ENCODE measurements at places on chromosomes 7 and 10. TPM values are rescaled to one million over a fixed set of nuclear protein-coding genes. Genes with fewer than 3 reads are reported as not detected.
A peak's percentile ranks its signal among the peaks of the same experiment; 100 is the strongest.

- DNase-seq = no peak
Observed at GRCh38 chr7:45726883-45727282, 146.0 kb downstream of the CCDC201 start.

- DNase-seq = no peak
Observed at GRCh38 chr7:99089914-99090629, 53.8 kb downstream of the SMURF1 start.

- no peak for DNase-seq
Observed at GRCh38 chr7:113392841-113393540, 274.6 kb upstream of the SMIM30 start.

- no peak for DNase-seq
Observed at GRCh38 chr10:122678266-122678665, 21.4 kb downstream of the C10orf120 start.

DNA sequence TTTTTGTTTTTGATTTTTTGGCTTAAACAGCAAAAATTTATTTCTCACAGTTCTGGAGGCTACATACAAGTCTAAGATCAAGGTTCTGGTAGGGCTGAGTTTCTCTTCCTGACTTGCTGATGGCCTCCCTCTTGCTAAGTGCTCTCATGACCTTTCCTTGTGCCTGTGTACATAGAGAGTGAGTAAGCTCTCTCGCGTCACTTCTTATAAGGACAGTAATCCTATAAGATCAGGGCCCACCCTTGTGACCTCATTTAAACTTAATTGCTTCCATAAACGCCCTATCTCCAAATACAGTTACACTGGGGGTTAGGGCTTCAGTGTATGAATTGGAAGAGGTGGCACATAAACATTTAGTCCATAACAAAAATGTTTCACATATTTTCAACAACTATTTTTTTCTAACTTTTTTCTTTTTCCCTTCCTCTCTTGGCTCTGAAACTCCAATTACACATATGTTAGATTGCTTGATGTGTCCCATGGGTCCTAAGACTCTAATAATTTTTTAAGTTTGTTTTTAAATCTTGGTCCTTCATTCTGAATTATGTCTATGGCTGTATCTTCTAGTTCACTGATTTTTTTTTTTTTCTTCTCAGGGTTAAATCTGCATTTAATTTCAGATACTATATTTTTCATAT, 149.8 kb downstream of the HBP1 start:
- no peak for DNase-seq

DNA sequence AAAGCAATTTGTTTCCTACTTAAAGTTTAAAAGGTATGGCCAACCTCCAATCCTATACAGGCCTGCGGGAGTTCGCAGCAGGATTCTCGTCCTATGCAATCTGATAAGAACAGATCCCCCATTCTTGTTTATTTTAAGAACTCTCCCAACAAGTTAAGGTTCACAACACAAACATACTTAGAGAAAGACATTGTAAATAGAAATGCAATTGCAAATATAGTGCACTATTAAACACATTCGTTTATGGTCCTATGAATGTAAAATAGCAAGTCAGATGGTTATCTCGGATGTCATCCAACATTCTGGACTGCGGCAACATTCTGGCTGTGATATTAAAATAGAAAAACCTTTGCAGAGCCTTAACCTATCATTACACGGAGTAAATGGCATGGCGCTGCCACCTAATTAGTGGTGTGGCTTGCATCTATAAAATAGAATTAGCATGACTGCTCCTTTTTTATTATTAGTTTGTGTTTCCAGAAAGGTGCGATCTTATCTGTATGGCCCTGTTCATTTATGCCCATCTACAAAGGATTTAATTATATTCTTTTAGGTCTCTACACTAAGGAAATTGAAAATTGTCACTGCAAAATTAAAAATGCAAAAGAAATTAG, 37.0 kb downstream of the BEND7 start:
- no peak for DNase-seq

- no peak for DNase-seq
Observed at GRCh38 chr7:149635561-149636329, 137.6 kb downstream of the ZNF467 start.

DNA sequence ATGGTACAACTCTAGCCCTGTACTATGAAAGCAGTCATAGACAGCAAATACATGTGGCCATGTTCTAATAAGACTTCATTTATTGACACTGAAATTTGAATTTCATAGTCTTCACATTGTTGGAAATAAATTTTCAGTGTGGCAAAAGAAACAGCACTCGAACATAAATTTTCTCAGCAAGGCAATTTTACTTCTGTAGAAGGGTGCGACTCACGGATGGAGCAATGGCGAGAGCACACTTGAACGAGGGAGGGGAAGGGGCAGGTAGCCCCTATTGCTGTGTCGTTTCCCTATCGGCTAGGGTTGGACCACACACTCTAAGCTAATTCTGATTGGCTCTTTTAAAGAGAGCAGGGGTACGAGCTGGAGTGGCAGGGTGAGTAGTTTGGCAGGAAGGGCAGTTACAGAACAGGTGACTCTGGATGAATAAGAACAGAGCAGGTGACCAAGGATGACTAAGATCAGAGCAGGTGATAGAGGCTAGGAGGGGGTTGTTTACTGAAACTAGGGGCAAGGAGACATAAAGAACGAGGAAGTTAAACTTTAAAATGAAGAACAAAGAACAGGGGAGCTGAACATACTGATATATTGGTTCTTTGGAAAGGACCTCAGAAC, 52.0 kb downstream of the LRRC4 start:
- no peak for DNase-seq

DNA sequence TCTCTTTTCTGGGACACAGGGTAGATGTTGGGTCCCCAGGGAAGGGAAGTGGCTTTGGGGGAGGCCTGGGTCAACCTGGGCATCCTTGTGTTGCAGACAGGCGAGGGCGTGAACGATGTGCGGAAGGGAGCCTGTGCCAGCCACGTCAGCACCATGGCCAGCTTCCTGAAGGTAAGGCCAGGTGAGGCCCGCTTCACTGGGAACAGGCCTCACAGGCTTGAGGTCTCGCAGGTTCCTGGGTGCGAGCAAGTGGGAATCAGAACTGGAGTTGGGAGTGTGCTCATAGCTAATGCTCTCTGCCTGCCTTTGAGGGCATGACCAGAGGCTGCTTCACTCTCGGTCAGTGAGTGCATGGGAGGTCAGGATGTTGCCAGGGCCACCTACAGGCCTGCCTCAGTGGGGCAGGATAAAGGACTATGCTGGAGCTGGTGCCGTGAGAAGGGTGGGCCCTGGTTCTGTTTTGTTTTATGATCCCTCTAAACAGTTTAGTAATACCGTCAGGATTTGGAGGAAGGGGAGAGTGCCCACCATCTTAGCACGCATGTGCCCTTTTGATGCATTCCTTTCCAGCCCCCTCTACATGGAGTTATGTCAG, 8.4 kb downstream of the DBNL start:
- DNase-seq = peak; percentile 44

Gene HOXA10
- total RNA-seq = not detected

Gene EPDR1
- 144 TPM for total RNA-seq

Gene SH2D4B
- not detected for total RNA-seq
